ENCODE measurements at places on chromosomes 2 and 18.

- DNase-seq = no peak
Observed at GRCh38 chr2:19033240-19033639, 325.2 kb downstream of the OSR1 start.

GRCh38 chr2:9440058-9440727 lies 16.7 kb downstream of the CPSF3 start:
- no peak for DNase-seq

DNA sequence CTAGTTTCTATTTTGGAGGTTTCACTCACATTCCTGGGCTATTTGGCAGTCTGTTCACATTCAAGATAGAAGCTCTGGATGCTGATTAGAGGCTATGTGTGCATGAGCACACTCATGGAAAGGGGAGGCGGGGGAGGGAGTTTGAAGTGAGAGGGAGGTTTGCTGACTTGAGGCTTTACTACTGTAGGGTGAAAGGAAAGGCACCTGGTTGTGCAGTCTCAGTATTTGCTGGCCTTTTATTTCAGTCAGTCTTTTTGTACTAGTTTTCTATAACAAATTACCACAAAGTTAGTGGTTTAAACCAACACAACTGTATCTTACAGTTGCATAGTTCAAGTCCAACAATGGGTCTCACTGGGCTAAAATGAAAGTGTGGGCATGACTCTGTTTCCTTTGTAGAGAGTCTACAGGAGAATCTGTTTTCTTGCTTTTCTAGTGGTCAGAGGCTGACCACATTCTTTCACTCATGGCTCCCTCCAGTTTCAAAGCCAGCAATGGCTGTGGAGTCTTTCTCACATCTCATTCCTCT lies 47.7 kb upstream of the NR4A2 start:
- DNase-seq = no peak

DNA sequence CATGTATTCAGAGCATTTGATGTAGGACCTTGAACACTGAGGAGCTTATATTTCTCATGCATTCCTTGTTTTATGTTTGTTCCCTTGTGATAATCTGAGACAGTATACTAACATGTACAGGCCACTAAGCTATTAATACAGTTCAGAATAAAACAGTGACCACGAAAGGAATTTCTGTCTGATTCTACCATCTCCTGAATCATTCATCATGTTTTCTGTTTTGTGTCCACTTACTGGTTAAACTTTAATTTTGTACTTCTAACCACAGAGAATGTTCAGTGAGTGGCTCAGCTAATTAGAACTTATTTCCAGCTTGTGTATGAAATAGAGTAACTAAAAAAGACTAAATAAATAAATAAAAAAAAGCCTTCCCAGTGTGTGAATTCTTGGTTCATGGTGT lies 110.4 kb downstream of the LRP1B start:
- no peak for DNase-seq

DNA sequence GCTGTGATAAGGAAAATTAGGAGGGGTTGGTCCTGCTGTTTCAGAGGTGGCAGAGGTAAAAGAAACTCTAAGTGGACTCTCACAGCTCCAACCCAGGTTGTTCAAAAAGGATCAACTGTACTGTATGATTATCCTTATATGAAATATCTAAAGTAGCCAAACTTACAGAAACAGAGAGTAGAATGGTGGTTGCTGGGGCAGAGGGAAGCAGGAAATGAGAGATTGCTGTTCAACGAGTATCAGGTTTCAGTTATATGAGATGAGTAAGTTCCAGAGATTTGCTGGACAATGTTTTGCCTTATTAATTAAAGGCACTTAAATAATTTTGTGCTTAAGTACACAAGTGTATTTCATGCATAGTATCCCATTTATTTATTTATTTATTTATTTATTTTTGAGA lies 972.0 kb upstream of the LRRTM1 start:
- DNase-seq = no peak

GRCh38 chr2:12400543-12400942 lies 316.2 kb upstream of the TRIB2 start:
- no peak for DNase-seq

GRCh38 chr2:69989009-69989408 lies 27.6 kb upstream of the ASPRV1 start:
- DNase-seq = no peak

GRCh38 chr18:40063488-40063887 lies 1891.5 kb upstream of the PIK3C3 start:
- no peak for DNase-seq

GRCh38 chr2:123606631-123607030 lies 418.5 kb upstream of the CNTNAP5 start:
- DNase-seq = no peak

DNA sequence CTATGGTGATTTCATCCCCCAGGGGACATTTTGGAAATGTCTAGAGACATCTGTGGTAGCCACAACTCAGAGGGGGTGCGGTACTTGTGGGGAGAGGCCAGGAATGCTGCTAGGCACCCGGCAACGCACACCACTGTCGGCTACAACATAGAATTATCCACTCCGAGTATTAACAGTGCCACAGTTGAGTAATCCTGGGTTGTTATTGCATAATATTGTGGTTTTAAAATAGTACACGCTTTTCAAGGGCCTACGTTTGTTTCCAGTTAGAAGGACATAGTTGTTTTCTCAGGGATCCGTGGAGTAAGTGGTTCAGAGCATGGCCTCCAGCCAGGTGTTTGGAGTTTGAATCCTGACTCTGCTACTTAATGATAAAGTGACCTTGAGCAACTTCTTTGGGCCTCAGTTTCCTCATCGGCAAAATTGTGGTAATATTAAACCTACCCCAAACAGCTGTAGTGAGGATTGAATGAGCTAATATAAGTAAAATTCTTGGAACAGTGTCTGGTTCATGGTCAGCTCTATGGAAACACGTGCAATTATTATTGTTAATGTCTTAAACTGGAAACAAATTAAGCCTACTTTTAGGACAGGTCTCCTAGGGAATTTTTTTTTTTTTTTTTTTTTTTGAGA lies 24.5 kb downstream of the CYP27A1 start:
- peak; percentile 94 for DNase-seq

GRCh38 chr18:46488471-46489213 lies 168.4 kb downstream of the LOXHD1 start:
- no peak for DNase-seq

GRCh38 chr2:127659408-127660290 lies 13.7 kb downstream of the GPR17 start:
- DNase-seq = peak; percentile 82

- DNase-seq = no peak
Observed at GRCh38 chr18:50091509-50092244, 103.3 kb downstream of the MYO5B start.

DNA sequence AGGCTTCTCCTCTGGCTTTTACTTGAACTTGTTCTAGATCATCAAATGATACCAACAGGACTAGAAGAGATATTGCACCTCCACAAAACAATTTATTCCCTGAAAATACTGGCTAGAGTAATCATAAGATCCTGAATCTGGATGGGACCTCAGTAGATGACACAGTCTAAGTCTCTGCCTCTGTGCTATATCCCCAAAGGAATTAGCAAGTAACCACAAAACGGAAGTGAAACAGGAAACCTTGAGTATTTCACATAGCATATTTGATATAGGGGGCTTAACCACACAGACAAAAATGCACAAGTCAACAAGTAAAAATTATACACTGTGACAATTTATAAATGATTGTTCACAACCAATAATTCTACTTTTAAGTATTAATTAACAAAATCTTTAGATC lies 456.9 kb upstream of the TNP1 start:
- no peak for DNase-seq

DNA sequence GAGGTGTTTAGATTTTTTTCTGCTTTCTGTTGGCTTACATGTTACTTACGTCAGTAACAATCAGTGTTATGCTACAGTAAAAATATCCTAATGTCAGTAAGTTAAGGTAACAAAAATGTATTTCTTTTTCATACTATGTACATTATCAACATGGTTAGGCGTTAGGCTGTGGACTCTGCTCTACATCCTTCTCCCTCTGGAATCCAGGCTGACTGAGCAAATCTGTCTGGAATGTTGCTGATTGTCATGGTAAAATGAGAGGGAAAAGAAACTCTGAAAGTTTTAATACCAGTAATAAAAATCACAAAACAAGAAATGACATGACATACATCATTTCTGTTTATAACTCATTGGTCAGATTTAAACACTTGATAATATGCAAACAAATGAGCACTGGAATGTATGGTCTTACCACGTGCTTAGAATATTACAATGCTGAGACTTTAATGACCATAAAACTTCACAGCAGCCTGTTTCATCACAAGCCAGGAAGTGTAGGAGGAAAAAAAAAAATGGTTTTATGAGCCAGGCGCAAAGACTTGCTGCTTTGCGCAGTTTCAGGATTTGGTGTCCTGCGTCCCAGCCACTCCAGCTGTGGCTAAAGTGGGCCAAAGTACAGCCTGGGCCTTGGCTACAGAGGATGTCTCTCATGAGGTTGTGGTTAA lies 252.4 kb downstream of the FSIP2 start:
- no peak for DNase-seq

DNA sequence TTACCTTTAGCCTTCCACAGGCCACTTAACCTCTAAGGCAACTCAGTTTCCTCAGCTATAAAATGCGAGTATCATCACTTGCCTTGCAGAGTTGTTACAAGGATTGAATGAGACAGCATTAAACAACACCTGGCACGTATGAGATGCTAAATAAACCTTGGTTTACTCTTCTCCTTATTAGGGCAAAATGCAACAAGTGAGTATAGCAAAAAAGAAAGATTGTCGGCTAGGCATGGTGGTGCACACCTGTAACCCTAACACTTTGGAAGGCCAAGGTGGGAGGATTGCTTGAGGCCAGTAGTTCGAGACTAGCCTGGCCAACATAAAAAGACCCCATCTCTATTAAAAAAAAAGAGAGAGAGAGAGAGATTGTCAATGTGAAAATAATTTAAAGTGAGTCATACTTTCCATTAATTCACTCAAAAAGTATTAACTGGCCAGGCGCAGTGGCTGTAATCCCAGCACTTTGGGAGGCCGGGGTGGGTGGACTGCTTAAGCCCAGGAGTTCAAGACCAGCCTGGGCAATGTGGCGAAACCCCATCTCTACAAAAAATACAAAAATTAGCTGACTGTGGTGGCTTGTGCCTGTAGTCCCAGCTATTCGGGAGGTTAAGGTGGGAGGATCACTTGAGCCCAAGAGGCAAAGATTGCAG lies 8.0 kb downstream of the ATAD2B start:
- no peak for DNase-seq

- no peak for DNase-seq
Observed at GRCh38 chr18:59769129-59769865, 72.1 kb upstream of the CCBE1 start.

DNA sequence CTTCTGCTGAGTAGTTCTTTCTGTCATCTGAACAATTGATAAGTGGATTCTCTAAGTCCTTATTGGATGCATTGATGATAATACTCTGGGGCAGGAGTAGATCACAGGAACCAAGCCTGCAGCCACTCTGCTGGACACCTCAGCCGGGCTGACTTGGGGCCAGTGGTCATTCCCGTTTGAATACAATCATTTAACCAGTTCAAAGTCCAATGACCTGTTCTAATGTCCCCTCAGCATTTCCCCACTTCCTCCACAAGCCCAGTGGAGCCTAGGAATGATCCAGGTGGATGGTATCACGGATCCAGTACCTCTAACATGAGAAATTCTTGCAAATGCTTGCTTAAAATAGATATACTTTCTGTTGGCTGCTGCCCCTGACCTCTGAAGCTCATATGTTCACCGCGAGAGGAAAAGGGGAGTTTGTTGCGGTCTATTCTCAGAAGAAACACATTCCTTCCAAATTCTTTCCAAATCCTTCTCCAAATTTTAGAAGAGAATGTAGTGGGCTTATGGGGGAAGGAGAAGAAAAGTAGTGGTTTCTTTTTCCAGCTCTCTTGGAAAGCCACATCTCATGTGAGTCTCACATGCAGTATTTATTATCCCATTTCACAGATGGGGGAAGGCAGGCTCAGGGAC lies 170.9 kb downstream of the INHBB start:
- DNase-seq = peak; percentile 34

- DNase-seq = no peak
Observed at GRCh38 chr2:164905307-164905706, 50.0 kb downstream of the SLC38A11 start.

GRCh38 chr2:88443353-88443938 lies 9.0 kb downstream of the FOXI3 start:
- DNase-seq = no peak

DNA sequence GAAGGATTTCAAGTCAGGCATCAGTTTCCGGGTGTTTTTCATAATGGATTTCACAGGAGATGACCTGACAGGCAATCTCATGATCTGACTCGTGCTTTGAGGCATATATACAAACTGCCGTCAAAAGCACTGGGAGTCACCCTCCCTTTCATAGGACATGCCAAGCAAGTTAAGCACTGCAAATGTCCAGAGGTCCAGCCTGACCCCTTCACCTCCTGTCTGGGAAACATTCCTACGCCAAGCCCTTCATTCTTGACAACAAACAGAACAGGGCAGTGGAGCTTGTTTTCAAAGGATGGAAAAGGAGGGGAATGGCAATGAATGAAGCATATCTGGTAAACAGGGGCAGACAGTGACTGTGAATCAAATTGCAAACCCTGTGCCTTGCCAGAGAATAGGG lies 963.6 kb downstream of the BCL11A start:
- no peak for DNase-seq

- DNase-seq = no peak
Observed at GRCh38 chr2:74881176-74881575, 47.2 kb downstream of the HK2 start.

DNA sequence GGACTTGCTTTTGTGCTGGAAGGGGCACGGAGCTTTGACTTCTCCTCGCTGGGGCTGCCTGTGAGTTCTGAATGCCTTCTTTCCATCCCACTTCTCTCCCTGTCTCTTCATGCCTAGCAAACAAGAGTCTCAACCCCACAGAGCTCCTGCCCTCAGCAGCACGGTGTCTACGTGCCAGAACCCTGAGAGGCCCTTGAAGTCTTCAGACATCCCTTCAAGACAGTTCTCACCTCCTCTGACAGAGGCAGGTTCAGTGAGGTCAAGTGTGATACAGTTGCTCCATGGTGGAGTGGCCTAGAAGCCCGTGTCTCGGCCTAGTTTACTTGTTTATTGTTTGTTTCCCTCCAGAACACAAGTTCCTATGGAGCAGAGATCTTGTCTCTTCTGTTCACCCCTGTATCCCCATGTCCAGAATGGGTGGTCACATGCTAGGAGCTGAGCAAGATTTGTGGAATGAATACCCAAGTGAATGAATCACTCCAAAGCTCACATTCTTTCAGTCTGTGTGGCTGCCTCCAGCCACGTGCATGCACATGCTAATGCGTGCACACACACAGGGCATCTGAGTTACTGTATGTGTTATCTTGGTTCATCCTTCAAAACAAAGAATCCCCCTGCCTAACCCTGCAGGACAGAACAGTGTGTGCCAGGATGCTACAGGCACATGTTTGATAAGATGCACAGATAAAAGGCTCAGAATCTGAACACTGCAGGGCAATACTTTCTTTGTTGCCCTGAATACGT lies 391.6 kb downstream of the NBAS start:
- DNase-seq = no peak

- no peak for DNase-seq
Observed at GRCh38 chr18:47191961-47192360, 15.8 kb upstream of the IER3IP1 start.
